ENCODE measurements at places on chromosomes 1 and 21.

DNA sequence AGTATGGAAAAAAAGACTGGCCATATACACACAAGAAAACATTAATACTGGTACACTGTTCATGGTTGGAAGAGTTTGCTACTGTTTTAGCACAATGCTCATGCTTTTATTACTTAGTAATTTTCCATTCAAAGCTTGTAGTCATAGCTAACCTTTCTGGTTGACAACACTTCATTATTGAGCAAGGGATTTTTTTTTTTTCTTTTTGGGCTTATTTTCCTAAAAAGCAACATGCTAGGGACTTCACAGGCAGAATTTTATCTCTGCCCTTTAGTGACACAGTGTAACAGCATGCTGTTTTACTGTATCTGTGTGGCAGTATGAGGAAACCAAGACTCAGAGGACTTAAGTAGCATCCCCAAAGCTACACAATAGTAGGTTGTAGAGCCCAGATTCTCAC lies 58.5 kb downstream of the FGGY start:
- no peak for DNase-seq

- peak; percentile 66 for DNase-seq
Observed at GRCh38 chr1:176949033-176949662, 215.4 kb downstream of the ASTN1 start.

- DNase-seq, result no peak
Observed at GRCh38 chr1:108010581-108010980, 45.6 kb upstream of the VAV3 start.

GRCh38 chr1:41851589-41851988 lies 67.1 kb downstream of the HIVEP3 start:
- peak; percentile 72 for DNase-seq

GRCh38 chr1:160494620-160495019 lies 28.4 kb downstream of the SLAMF6 start:
- peak; percentile 32 for DNase-seq

- DNase-seq, result peak; percentile 3
Observed at GRCh38 chr1:218473522-218473921, 128.4 kb downstream of the TGFB2 start.

DNA sequence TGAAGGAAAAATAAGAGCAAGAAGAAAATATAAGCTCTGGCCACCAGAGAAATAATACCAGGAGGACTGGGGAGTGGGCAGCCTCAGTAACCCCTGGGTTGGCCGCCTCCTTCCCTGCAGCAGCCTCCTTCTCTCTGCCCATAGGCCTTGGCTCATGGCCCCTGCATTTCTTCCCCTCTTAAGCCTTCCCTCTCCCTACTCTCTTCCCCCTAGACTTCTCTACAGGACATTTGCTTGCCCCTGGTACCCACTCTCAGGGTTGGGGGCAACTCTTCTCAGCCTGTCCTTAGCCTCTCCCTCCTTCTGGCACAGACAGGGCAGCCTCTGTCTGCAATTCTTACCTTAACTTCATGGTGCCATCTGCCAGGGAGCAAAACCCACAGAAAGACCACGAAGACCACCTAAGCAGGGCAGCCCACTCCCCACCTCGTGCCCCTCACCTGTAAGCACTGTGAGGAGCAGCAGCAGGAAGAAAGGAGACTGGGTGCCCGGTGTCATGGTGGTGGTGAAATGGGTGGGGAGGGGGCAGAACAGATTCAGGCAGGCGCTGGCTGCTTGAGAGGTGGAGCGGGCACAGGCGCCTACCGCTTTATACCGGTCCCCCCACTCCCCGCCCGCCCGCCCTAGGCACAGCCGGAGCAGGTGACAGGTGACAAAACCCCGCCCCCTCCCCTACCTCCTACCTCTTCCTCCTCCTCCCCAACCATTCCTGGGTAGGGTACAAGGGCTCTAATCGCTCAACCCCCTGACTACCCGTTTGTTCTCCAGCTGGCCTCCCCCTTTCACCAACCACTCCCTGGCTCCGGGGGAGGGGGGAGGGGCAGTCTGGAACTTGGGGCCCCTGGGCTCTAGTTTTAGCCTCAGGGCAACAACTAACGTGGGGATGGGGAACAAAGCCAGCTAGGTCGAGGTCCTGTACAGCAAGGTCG lies 15.1 kb downstream of the THBS3 start:
- DNase-seq, result peak; percentile 50

DNA sequence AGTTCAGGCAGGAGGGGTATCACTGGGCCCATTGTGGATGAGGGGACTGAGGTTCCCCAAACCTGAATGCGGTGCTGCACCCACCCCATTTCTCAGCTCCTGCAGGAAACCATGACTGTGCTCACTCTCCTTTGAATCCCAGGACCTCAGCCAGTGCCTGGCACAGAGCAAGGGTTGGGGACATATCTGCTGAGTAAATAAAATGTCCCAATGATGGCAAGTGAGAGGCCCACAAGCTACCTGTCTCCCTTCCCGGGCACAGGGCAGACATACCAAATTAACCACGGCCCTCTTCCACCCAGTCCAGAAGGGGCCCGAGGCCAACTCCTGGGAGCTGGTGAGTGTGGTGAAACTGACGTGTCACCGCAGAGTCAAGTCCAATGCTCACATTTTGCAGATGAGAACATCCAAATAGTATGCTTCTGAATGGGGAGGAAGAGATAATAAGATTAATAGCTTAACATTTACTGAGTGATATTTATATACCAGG lies 97.6 kb downstream of the EPHB2 start:
- DNase-seq, result no peak

- DNase-seq, result no peak
Observed at GRCh38 chr1:229282295-229282823, 11.4 kb downstream of the RAB4A start.

- no peak for DNase-seq
Observed at GRCh38 chr1:8533124-8533523, 215.2 kb downstream of the SLC45A1 start.

DNA sequence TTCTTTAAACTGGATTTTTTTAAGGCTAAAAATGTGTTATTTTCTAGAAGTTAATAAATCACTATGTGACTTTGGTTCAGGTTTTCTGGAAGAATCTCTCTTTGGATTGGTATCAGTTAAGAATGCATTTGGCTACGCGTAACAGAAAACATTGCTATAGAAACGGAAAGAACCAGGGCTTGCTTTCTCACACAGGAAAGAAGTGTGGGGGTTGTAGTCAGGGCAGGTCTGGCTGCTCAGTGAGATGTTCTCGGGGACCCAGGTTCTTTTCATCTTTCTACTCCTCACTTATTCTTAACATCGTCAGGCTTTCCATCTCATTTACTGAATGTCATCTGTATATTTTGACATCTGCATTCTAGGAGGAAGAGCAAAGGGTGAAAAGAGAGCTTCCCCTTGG lies 191.4 kb downstream of the ZBTB18 start:
- no peak for DNase-seq

DNA sequence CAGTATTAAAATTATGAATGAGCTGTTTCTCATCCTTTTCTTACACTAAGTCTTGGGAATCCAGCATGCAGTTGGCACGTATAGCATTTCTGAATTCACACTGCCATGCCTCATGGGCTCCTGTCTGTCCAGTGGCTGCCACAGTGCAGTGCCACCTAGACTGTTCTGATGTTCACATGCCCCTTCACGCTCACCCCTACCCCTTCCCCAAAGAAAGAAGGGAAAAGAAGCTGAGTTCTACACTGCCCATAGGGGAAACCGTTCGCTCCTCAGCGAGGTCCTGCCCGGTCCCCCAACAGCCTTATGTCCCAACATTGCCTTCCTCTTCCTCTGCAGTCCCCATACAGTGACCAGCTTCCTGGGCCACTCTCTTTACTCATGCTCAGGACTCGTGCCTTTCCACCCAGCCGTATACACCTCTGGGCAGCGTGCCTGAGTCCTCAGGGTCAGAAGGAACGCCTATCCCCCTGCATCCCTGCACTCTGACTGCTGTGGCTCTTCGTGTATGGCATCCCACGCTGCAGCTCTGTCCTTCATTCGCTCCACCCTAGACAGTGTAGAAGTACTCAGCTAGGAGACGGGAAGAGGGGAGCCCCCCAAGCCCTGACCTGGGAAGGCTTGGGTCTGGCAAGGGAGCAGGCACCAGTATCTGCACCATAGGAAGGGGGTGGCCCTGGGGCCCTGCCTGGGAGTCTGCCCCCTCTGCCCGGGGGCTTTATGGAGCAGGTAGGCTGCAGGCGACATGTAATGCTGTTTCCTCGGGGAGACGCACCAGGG lies 24.1 kb upstream of the ARF1 start:
- DNase-seq, result no peak

GRCh38 chr1:111878649-111879048 lies 110.8 kb downstream of the KCND3 start:
- no peak for DNase-seq

GRCh38 chr1:42214447-42214871 lies 49.9 kb upstream of the GUCA2A start:
- peak; percentile 12 for DNase-seq

DNA sequence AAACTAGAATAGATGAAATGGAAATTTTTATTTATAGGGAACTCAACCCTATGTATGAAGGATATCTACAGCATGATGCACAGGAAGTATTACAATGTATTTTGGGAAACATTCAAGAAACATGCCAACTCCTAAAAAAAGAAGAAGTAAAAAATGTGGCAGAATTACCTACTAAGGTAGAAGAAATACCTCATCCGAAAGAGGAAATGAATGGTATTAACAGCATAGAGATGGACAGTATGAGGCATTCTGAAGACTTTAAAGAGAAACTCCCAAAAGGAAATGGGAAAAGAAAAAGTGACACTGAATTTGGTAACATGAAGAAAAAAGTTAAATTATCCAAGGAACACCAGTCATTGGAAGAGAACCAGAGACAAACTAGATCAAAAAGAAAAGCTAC lies 7.9 kb downstream of the USP1 start:
- DNase-seq, result no peak

DNA sequence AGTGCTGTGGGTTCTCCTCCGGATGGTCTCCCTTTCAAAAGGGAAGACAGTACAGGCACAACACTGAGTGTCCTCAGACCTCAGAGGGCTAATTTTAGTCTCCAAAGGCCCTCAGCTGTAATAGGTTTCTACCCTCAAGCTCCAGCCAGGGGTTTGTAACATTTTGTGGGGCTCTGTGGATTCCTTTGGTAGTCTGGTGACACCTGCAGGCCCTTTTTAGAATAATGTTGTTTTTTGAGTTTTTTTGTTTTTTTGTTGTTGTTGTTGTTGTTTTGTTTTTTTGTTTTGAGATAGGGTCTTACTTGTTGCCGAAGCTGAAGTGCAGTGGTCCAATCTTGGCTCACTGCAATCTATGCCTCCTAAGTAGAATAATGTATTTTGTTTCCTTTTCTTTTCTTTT lies 15.0 kb upstream of the TMEM201 start:
- DNase-seq, result peak; percentile 34

GRCh38 chr1:1833456-1833855 lies 55.2 kb upstream of the NADK start:
- no peak for DNase-seq

- no peak for DNase-seq
Observed at GRCh38 chr1:221392453-221392852, 349.4 kb downstream of the DUSP10 start.

DNA sequence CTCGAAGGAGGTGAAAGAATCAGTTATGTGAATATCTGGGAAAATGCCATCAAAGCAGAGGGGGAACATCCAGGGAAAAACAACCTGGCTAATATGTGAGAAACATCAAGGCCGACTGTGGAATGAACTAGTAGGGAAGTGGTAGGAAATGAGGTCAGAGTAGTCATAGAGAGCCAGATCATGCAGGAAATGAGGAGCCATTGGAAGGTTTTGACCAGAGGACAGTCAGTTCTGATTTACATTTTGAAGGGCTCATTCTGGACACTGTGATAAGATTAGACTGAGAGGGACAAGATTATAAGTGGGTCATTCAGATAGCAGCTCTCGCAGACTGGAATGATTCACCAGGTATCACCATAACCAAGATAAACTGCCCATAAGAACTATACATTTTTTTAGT lies 63.7 kb downstream of the SYT14 start:
- no peak for DNase-seq

DNA sequence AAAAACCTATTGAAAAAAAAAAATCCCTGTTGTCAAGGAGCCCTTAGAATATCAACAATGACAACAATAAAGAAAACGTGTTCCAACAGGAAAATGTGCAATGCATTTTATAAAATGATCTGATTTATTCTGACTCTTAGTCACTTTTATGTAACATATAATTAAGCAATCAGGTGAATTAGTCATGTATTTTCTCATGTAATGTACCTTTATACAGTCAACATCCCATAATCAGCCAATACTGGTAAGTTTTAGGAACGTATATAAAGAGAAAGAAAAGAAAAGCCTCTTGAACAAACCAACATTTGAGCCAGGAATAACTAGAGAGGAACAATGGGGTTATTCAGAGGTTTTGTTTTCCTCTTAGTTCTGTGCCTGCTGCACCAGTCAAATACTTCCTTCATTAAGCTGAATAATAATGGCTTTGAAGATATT lies at the start of gene CLCA4:
CLCA4 (plus strand) TSS at position 292 of the 435 bp plus-strand sequence; CDS start at position 334, 42 bp downstream.
- DNase-seq, result no peak

GRCh38 chr1:240170266-240170665 lies 78.6 kb downstream of the FMN2 start:
- DNase-seq, result no peak

DNA sequence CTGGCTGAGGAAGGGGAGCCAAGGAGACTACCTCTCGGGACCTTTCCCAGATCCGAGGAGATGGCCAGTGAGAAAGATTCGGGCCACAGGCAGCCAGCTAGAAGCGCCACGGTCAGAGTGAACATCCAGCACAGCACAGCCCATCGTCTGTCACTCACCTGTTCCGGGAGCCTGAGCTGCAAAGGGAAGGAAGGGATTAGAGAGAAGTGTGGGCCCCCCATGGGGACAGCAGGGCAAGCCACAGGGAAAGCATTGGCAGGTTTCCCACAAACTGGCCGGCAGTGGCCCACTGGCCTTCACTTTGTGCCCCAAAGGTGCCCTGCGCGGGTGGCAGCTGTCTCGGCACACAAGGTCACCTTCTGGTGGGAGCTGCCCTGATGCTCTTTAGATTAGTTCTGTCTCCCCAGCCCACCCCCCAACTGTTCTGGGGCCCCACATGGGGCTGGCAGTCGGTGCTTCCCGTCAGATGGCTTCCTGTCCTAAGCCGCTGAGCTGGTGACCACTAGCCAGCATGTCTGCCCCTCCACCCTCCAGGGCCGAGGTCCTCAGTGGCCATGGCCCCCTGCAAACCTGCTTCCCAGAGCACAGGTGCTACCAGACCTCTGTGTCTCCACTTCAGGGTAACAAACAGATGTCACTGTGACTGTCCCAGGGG lies 56.7 kb downstream of the LACTBL1 start:
- DNase-seq, result peak; percentile 9

- DNase-seq, result no peak
Observed at GRCh38 chr1:65793359-65793732, 651 bp downstream of the PDE4B start.

- DNase-seq, result no peak
Observed at GRCh38 chr1:53567851-53568250, 108.7 kb downstream of the DMRTB1 start.

DNA sequence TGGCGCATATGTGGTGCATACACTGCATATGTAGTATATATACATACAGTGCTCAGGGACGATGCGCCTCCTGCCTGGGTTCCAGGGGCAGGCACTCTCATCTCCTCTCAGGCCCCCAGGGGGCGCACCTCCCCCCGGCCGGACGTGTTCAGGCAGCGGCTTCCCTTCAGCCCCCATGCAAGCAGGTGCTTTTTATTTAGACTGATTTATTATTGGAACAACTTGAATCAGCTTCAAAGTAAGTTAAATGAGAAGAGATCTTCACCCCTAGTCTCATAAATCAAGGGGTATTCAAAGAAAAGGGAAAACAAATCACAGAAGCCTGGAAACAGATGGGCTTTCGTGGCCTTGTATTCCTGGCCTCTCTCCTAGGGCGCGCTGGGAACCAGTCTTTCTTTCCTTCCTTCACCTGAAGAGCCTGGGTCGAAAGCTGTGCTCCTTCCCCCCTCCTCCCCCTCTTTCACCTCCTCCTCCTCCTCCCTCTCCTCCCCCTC lies 64.6 kb downstream of the UBIAD1 start:
- DNase-seq, result peak; percentile 63

- DNase-seq, result no peak
Observed at GRCh38 chr1:162371611-162372010, 5.0 kb downstream of the SPATA46 start.
